ENCODE measurements at places on chromosomes 4 and X. TPM values are rescaled to one million over a fixed set of nuclear protein-coding genes. Genes with fewer than 3 reads are reported as not detected.

DNA sequence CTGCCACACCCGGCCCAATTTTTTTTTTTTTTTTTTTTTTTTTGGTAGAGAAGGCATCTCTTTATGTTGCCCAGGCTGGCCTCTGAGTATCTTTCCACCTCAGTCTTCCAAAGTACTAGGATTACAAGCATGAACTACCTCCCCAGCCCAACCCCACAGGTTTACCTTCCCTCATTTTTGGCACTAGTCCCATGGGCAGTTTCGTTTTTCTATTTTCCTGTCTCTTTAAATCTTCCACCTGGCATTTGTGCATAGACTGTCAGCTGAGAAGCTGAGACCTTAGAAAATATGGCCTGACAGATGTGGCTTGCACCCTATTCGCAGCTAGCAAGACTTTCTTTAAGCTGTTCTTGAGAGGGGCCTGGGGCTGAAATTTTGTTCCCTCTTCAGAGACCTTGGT is 27.9 kb downstream of the TNIP2 start:
- DNase-seq: no peak

DNA sequence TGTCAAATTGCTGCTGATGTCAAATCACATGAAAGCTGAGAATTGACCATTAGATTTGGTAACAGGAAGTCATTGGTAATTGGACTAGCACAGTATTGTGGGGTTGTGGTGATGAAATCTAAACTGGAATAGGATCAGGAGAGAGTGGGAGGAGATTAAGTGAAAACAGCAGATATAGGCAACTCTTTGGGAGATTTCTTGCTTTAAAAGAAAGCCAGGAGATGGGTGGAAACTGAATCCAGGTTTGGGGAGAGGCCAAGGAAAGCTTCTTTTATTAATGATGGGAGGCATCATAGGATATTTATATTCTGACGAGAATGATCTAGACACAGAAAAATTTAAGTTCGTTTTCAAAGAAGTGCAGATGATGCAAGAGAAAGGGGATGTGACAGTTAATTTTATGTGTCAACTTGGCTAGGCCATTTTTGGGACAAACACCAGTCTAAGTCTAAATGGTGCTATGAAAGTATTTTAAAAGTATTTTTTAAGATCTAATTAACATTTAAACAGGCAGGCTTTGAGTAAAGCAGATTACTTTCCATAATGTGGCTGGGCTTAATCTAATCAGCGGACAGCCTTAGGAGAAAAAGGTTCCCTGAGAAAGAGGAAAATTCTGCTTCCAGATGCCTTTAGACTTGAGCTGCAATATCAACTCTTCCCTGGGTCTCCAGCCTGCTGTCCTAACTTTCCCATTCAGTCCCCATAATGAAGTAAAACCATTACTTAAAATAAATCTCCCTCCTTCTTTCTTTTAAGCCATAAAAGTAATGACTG is 24.7 kb downstream of the SEC24D start:
- DNase-seq: peak; percentile 52

- DNase-seq: no peak
Measured at GRCh38 chr4:111037591-111038360, 414.9 kb upstream of the PITX2 start.

- no peak for DNase-seq
Measured at GRCh38 chr4:158826057-158826456, 57.2 kb downstream of the FNIP2 start.

GRCh38 chr4:181559637-181560036 is 683.6 kb upstream of the TENM3 start:
- no peak for DNase-seq

DNA sequence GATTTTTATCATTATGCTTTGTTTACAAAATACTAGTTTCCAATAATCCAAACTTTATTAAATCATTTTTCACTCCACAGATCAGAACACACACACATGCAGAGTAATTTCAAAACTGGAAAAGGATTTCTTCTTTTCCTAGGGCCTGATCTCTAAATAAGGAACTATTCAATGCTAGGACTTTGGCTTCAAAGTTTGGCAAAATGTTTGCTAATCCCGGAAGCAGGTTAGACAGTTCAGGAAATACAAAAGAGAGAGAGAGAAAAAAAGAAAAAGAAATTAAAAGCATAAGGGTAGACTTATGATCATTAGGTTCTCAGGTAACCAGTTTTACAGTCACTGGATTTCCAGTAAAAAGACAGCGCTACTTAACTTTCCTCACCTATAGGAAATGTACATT is 211.0 kb downstream of the DCLK2 start:
- no peak for DNase-seq

- DNase-seq: peak; percentile 72
Measured at GRCh38 chr4:25174674-25175073, 14.4 kb upstream of the SEPSECS start.

- no peak for DNase-seq
Measured at GRCh38 chr4:174928575-174929253, 10.6 kb downstream of the ADAM29 start.

- no peak for DNase-seq
Measured at GRCh38 chr4:12679217-12679616, 804.9 kb downstream of the RAB28 start.

- DNase-seq: peak; percentile 11
Measured at GRCh38 chr4:75800972-75801371, 76.6 kb downstream of the USO1 start.

GRCh38 chr4:6894528-6895498 is 14.8 kb upstream of the TBC1D14 start:
- DNase-seq: no peak

GRCh38 chr4:138367942-138368341 is 125.8 kb upstream of the SLC7A11 start:
- no peak for DNase-seq

DNA sequence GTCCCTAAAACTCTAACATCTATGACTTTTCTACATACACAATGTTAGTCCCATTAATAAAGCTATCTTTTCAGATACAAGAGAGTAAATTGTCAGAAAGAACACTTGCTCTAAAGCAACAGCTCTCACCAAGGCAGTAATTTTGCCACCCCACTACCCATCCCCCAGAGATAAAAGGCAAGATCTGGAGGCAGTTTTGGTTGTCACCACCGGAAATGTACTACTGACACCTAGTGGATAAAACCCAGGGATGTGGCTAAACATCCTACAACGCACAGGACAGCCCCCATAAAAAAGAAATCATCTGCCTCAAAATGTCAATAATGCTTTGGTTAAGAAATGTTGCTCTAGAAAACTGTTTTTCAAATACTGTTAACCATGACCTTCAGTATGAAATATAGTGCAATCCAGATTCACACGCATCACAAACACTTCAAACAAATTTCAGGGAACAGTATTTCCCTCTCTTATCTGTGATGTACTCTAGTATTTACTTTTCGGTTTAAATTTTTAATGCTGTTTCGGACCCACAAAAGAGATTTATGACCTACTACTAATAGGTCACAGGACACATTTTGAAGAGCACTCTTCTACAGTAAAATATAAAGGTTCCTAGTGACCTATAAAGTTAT is 5.1 kb downstream of the FBXL5 start:
- DNase-seq: peak; percentile 54

- DNase-seq: no peak
Measured at GRCh38 chr4:115343171-115343570, 229.8 kb upstream of the NDST4 start.

DNA sequence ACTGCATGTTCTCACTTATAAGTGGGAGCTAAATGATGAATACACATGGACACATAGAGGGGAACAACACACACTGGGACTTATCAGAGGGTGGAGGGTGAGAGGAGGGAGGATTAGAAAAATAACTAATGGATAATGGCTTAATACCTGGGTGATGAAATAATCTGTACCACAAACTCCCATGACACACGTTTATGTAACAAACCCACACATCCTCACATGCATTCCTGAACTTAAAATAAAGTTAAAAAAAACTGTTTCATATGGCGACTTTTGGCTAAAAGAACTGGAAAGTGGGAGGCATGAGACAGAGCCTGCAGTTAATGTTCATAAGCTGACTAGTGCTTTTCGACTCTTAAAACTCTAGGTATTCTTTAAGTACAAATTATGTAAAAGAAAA is 98.9 kb upstream of the NPFFR2 start:
- no peak for DNase-seq

- no peak for DNase-seq
Measured at GRCh38 chr4:76564123-76564915, 129.3 kb downstream of the SHROOM3 start.

GRCh38 chrX:459611-460010 is 72.9 kb upstream of the PPP2R3B start:
- DNase-seq: no peak

- DNase-seq: no peak
Measured at GRCh38 chr4:2259541-2260343, 2.2 kb downstream of the MXD4 start.

DNA sequence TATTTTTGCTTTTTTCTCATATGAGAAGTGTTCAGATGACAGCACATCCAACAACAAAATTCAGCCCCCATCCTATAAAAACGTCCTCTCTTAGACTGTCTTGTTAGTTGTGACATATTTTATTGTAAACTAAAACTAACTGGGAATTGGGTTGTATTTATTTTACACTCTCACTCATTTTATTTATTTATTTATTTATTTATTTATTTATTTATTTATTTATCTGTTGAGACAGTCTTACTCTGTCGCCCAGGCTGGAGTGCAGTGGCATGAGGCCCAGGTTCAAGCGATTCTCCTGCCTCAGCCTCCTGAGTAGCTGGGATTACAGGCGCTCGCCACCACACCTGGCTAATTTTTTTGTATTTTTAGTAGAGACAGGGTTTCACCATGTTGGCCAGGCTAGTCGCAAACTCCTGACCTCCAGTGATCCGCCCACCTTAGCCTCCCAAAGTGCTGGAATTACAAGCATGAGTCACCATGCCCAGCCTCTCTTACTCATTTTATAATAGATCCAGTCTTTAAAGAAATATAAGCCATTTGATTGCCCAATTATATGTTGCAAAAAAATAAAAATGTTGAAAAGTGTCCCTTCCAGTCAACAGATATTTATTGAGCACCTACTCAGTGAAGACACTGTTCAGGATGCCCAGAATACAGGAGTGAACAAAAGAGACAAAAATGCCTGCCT is 44.6 kb downstream of the PALLD start:
- DNase-seq: peak; percentile 76

DNA sequence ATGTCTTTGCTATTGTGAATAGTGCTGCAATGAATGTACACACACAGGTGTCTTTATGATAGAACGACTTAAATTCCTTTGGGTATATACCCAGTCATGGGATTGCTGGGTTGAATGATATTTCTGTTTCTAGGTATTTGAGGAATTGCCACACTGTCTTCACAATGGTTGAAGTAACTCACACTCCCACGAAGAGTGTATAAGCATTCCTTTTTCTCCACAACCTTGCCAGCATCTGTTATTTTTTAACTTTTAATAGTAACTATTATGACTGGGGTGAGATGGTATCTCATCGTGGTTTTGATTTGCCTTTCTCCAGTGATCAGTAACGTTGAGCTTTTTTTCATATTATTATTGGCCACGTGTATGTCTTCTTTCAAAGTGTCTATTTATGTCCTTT is 17.6 kb upstream of the DCUN1D4 start:
- no peak for DNase-seq

GRCh38 chrX:109347632-109348031 is 134.3 kb downstream of the GUCY2F start:
- no peak for DNase-seq

DNA sequence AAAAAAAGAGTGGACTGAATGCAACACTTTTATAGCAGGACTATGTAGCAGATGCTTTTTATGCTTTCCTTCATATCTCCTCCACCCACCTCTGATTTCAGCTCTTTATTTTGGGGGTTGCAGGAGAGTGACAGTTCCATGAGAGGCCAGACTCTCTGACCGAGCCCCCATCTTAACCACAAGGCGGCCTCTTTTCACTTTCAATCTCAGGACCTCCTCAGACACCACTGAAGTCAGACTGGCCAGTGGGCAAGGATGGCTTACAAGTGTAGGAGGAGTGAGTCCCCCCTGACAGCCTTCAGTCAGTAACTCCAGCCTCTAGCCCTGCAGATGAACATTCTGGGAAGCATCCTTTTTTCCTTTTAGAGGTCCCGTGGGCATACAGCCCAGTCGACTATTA is 140.8 kb downstream of the FRAS1 start:
- no peak for DNase-seq

DNA sequence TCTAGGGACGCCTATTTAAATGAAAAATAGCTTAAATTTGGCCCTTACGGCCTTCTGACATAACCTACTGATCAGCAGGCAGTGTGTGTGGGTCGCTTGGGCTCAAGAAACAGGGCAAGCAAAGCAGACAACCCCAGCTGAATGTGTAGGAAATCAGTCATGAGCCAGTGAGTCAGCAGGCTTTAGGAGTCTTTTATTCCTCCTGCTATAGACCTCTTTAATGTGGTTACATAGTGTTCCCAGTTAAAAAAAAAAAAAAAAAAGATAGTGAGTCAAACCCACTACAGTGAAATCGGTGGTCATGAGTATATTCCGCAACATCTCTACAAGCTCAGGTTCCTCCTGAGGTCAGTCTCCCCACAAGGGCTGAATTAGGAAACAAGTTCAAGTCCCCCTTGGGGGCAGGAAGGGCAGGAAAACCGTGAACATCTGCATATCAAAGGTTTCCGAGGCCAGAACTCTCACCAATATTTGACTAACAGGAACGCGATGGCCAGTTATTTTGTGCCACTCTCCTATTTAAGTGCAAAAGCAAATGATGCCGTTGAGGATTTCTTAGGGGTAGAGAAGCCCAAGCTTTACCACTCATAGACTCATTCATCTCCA is 32.7 kb downstream of the ACSL1 start:
- peak; percentile 87 for DNase-seq

DNA sequence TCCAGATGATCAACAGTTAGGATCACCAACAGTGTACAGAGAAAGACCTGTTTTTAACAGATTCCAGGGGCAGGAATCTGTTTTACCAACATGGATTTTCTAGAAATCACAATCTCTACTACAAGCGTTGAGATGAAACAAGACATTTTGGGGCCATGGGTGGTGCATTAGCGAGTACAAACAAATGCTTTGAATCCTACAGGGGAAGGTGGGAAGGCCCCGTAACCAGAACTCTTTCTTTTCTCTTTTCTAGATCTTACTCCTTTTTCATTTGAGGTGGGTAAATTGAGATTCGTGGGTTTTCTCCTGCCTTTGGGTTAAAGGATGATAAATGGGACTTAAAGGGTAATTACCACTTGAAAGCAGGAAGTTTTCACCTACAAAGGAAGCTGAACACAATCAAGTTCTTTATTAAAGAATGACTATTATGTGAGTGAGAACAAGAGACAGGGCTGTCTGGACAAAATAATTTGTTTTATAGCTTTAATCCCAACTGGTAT is 189.9 kb upstream of the ANXA3 start:
- no peak for DNase-seq

The S100P gene
- total RNA-seq: not detected

The SSX2 gene
- not detected for total RNA-seq

The NHSL2 gene
- total RNA-seq: 0.53 TPM

The ADH1A gene
- total RNA-seq: not detected

The CYLC1 gene
- total RNA-seq: not detected

The IL21 gene
- not detected for total RNA-seq

The MOB1B gene
- 26.9 TPM for total RNA-seq

The TBC1D25 gene
- 13.8 TPM for total RNA-seq

The ABCD1 gene
- 20.7 TPM for total RNA-seq

The ANK2 gene
- 1.5 TPM for total RNA-seq

The KIT gene
- total RNA-seq: 0.69 TPM

Data from HFFc6 (cell line).